SK-N-SH treated with all-trans-retinoic acid at 6 μM for 48 hours (cell line): ENCODE measurements at places on chromosomes 4 and X.

- no peak for ATAC-seq
Observed at GRCh38 chrX:130623518-130623917, 221.7 kb downstream of the RBMX2 start.

DNA sequence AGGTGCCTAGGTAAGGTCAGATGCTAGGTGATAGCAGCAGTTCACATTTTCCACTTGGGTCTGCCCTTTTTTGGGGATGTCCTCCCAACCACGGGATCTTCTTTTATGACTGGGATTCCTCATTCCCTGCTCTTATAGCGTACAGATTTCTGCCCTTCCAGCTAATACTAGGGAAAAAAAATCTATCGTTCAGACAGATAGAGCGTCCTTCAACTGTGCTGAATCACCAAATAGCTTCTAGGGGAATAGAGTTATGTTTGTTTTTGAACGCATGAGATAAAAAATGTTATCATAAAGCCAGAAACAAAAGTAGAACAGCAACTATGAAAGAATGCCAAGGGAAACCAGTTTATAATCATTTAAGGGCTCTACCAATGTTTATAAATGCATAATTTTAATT lies 13.0 kb downstream of the RAP2C start:
- no peak for ATAC-seq

DNA sequence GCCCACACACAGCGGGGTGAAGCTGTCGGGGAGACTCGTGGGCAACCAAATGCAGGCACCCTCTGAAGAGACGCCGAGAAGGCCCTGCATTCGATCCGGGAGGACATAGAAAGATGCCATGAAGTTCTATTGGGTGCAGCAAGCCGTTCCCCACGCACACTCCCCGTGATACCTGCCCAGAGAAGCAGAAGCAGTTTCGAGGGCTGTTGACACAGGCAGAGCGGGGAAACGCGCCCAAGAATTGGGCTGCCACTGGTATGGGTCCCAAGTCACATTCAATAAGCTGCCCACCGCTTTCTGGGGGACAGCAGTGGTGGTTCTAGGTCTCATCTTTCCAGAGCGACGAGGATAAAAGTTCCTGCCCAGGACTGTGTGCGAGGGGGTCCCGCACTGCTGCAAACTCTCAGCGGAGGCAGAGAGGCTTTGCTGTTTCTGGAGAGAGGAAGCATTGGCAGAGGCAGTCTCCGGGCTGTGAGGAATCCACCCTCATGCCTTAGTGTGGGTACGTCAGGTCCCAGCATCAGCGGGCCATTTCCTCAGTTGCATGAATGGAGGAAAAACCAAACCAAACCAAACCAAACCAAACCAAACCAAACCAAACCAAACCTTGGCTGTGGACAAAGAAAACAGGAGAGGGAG lies 10.1 kb downstream of the PITX2 start:
- no peak for ATAC-seq

GRCh38 chr4:15233626-15234025 lies 194.2 kb upstream of the C1QTNF7 start:
- ATAC-seq, result no peak

- ATAC-seq, result no peak
Observed at GRCh38 chrX:42686706-42687105, 91.3 kb downstream of the PPP1R2C start.

GRCh38 chr4:146456681-146457080 lies 65.1 kb downstream of the SLC10A7 start:
- no peak for ATAC-seq

- no peak for ATAC-seq
Observed at GRCh38 chrX:130055899-130056298, 54.4 kb downstream of the ELF4 start.

DNA sequence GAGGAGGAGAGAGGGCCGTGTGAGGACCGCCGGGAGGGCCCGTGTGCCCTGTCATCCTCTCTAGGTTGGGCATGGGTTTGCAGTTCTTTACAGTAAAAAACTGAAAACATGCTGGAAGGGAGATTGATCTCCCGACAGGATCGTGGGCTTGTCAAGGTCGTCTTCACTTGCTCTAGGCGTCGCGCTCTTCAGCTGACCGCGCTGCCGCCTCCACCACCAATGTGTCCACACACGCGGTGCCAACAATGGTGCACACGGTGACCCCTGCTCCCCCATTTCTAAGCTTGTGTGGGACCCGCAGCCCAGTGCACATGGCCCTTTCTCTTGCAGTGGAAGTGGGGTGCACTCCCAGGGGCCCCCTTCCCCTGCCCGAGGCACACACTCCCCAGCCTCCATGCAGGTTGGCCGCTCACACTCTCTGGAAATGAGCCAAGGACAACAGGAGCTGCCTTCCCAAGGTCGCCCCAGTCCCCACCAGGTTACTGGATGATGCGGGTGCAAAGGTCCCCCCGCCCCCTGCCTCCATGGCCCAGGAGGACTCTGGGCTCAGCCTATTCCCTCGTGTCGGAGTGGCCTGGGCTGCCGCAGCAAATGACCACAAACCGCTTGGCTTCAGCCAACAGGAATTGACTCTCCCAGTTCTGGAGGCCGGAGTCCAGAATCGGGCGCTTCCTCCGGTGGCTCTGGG lies 1.7 kb upstream of the ZFP92 start:
- no peak for ATAC-seq

DNA sequence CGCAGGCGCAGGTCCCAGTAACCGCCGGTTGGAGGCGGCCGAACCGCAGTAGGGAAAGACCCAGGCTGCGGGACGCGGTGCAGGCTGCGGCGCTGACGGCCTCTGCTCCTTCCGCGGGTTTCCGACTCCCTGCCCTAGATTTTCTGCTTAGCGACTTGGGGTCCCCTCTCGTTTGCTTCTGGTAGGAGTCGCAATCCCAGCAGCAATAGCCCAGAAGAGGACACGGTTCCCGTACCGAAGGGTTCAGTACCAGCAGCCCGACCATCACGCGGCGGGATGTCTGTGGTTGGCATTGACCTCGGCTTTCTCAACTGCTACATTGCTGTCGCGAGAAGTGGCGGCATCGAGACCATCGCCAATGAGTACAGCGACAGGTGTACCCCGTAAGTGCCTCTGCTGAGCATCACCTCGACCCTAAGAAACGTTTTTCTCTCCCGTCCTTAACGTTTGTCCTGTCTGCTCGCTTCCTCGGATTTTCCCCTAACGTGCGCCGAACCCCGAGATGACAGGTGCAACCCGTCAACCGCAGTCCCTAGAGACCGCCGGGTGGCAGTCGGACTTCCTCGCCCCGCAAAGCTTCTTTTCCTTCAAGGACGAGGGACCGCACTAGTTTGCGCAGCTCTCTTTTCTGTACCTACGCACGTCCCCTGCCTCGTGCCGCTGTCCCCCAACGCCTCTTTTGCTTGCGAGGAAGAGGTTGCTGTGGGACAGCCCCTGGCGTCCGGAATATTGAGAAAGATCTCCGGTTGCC lies at the start of gene HSPA4L:
TSS of gene HSPA4L (plus strand) at position 48 of the 751 bp plus-strand sequence. CDS start at position 277, 229 bp downstream.
- ATAC-seq, result peak; percentile 76

DNA sequence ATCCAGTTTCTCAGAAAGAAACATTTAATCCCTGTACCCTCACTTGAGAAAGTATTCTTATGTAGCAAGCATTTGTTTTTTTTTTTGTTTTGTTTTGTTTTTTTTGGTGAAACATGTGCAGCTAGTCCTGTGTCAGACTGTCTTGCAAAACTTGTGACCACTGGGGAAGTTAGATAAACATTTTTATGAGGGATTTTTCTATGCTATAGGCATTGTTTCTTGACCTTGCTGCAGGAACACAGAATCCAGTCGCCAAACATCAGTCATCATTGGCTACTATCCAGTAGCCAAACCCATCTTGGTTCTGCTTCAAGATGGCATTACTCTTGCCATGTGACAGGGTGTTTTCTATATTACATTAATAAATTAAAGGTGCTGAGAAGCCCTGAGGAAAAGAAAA lies 7.7 kb upstream of the MAPK10 start:
- no peak for ATAC-seq

- peak; percentile 57 for ATAC-seq
Observed at GRCh38 chr4:142719854-142720541, 126.1 kb downstream of the INPP4B start.
